Germinal center (tissue), 1 donor: ENCODE measurements at places on chromosomes 2 and 18.

GRCh38 chr2:175786471-175787124 is 215.5 kb downstream of the LNPK start:
- no peak for DNase-seq

DNA sequence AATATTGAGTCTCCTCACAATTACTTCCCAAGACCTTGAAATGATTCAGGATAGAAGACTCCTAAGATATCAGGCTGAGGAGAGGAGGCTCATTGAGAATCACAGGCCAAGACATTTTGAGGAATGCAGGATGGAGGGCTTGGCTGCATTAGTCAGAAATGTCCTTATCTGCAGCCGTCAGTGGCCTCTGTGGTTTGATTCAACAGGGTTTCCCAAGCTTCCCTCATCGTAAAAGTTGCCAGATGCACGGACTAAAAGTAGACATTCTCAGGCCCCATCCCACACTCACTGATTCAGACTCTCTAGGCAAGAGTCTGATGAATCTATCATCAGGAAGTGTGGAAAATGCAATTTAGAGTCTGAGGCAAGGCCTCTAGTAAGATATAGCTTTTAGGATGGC is 34.0 kb upstream of the TMEM178A start:
- DNase-seq, result no peak

- no peak for DNase-seq
Observed at GRCh38 chr2:11915650-11916049, 169.2 kb downstream of the LPIN1 start.

GRCh38 chr2:212843409-212844199 is 305.0 kb upstream of the ERBB4 start:
- no peak for DNase-seq
